ENCODE measurements at places on chromosomes 3 and 15.

- DNase-seq = peak; percentile 83
Measured at GRCh38 chr15:52139599-52140462, 27.3 kb upstream of the BCL2L10 start.

DNA sequence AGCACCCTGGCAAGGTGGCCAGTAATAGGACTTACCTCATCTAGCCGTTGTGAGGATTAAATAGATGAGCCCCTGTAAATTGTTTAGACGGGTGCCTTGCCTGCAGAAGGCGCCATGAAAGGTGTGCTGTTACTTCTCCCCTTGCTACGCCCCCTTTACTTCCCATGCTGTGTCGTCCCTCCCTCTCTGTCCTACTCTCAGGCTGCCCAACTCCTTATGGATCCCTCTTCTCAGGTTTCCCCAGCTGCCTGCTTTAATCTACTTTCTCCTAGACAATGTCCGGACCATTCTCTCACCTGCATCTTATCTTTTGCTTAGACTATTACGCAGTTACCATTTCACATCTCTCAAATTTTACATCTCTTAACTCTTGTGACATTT, 1.7 kb upstream of the FBXW12 start:
- DNase-seq = no peak

DNA sequence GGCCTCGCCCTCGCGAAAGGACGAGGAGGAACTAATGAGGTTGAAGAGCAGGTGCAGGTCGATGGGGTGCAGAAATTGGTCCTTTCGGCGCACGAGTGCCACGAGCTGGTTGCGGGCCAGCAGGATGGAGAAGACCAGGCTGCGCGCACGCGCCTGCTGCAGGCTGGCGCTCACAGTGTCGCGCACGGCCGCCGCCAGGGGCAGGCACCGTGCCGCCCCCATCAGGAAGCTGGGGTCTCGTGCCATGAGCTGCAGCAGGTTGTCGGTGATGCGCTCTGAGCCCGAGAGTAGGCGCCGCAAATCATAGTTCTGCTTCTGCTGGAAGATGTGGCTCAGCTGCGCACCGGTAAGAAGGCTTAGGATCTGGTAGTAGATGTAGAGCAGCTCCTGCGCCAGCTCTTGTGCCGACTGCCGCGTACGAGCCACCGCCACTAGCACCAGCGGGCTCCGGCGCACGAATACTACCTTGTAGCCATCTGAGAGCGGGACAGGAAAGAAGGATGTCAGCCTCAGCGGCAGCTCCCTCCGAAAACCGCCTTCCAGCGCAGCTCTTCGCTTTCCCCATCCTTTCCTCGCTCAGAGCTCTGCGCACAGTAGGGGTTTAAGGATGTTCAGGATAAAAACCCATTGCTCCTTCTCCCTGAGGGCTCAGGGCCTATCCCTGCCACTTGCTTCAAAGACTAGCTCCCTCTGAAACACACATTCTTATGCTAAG, 6.9 kb upstream of the MST1R start:
- no peak for DNase-seq

DNA sequence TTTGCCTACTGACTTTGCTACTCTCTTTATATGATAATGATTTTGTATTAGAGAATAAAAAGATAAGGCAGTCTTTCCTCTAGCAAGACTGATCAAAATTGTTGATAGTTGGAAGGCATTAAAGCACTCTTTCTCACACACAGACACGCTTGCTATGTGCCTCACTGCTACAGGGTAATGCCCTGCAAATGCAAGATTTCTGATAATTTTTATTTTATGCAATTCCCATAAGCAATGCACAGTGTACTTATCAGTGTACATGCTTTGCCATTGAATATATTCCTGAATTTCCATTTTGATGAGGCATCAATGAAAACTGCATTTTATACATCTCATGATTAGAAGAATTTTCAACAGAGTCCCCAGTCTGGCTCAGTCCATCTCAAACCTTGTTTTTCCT, 263.2 kb downstream of the CHST2 start:
- no peak for DNase-seq

DNA sequence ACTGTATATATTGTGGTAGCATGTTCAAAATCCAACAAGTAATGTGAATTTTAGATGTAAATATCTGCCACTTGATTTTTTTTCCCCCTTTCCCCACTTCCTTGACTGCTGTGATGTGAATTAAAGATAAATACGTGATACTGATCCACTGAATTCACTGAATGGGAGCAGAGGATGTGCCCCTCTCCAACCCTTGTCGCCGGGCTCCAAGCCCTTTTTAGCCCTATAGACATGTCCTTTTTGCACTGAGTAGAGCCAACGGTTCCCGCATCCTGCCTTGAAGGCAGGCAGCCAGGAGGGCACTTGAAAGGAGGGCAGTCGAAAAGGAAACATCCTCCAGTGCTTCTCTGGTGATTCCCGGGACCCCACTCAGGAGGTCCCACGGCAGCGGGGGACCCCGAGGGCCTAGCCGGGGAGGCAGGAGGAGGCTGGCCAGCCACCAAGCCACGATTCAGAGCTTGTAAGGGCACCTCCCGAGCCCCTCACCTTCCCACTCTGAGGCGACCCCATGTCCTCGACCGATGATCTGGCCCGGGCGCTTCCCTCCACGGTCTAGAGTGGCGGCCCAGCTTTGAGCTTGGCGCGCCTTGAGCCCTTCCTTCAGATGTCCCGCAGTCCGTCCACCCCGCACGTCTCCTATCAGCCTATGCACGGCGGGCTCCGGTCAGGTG, 901 bp upstream of the MANF start:
- DNase-seq = peak; percentile 41

- DNase-seq = no peak
Measured at GRCh38 chr3:14923476-14923875, 23.9 kb upstream of the NR2C2 start.

DNA sequence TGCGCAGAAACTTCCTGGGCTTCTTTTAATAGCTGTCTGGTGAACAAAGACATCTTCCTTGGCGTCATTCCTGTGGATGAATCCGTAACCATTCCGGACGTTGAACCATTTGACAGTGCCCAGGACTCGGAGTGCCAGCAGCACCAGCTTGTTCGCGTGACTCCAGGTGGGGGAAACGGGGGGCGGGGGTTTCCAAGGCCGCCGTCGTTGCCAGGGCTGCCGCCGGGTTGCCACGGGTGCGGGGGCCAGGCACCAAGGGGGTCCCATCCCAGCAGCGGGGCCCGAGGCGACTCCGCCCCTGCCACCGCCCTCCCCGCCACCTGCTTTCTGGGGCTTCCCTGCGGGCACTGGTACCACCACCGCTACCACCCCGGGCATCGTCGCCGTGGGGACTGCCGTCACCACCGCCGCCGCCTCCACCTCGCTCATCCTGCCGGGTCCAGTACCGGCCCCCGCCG, 22.8 kb downstream of the RGMA start:
- DNase-seq = no peak

- DNase-seq = no peak
Measured at GRCh38 chr3:97089621-97090020, 275.2 kb downstream of the EPHA6 start.

DNA sequence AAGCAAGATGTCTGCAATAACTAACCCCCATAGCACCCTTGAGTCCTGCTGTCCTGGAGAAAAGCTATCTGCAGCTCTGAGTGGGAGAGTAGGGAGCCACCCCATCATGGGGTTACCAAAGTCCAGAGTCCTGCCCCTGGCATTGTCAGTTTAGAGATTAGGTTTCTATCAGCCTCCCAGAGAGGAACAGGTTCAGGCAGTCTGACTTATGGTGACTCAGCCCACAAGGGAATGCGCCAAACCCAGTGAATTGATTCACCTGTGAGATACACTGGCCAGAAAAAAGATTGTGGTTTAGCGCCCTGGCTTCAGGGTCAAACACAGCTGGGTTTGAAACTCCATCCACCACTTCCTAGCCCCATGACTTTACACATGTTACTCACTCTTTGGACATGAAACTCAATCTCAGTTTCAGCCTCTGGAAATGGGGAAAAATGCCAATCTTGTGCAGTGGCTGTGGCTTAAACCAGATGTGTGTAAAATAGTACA, 263.6 kb upstream of the HES1 start:
- peak; percentile 60 for DNase-seq

DNA sequence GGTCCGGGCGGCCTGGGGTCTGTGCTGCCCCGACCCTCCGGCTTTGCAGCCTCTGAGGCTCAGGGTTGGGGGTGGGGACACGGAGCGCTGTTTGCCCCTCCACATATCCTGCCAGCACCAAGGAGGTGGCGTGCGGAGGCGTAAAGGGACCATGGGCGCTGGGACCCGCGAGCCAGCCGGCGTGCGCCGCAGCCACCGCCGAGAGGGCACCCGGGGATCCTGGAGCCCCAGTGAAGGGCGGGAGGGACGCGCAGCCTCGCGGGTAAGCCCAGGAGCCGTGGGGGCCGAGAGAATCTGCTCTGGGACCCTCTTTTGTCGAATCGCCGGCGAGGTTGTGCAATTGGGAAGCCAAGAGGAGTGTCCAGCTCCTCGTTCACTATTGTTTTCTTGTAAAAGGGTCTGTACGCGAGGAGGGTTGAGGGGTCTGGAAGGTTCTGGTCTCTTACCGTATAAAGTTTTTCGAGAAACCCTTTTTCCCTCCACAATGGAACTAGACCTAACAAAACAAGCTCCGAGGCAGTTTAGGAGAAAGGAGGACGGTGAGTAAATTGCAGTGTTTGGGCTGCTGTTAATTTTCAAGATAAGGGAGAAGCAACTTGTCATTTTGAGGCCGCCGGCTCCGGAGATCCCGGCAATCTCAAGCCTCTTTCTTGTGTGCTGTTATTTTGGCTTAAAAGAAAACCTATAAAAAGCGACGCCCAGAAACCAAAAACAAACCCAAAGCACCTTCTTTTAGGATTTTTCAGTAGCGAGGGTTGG, 29.9 kb upstream of the ST3GAL6 start:
- DNase-seq = peak; percentile 11

DNA sequence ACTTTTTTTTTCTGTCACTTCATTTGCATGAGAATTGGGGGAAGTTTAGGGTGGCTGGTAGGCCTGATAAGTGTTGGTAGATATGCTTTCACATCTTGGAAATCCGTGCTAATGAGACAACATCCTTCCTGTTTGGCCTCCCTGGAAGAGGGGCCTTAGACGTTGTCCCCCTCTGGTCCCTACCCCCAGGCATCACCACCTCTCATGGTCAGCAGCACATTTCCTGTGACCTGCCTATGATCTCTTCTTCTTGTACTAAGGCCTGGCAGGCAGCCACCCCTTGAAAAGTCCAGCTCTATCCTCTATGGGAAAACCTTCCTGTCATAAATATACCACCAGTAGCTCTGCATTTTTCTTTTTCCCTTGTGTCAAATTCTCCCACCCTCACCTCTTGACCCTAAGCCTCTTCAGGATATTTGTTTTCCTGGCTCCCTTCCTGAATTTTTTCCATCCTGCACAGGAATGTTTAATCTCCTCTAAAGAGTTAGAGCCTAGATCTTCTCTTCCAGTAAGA, 107.8 kb downstream of the SNRK start:
- DNase-seq = no peak

DNA sequence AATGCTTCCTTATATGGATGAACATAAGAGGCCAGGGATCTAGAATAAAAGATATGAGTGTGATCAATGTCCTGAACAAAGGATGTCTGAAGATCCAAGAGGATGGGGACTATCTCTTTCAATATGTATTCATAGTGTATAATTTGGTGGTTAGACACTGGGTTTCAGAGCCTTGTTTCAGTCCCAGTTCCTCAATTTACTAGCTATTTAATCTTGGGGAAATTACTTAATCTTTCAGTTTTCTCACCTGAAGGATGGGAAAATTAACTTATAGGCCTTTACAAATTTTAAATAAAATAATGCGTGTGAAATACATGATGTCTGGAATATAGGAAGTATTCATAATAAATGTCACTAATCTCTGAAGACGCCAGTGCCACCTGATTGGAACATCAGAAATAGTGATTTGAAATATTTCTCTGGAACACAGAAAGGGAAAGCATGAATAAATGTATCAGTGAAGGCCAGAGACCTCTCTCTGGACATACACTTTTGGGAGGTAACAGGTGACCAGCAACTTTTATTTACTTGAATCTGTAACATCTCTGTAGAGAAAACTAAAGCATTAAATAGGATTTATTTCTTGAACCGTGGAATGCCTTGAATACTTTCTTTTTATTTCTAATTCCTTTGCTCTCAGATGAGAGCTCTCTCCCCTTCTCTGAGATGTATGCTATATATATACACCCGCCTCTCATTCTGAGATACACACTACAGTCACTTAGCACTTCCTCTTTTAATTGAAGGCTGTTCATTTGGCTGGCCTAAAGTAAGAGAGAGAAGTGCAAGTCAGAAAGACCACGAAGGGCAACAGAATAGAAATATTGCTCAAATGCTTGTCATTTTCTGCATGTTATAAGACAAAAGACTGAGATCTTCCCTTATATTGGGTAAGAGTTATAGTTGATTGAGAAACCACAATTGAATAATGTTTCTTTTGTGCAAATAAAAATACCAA, 407.1 kb downstream of the LSAMP start:
- DNase-seq = no peak

DNA sequence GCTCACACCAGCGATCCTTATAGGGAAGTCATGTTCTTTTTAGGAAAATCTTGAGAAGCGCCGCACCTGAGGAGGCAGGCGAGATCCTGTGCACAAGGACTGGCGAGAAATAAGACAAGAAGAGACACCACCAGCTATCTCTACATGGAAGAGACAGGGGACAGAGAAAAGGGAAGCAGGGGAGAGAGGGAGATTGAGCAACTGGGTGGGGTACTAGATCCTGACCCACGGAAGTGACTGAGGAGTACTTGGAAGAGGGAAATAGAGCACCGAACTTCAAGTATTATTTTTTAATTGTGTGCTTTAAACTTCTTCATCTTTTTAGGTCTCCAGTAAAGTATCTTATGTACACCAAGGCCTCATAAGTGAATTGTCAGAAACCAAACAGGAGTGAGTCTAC, 742.0 kb upstream of the LMCD1 start:
- no peak for DNase-seq

DNA sequence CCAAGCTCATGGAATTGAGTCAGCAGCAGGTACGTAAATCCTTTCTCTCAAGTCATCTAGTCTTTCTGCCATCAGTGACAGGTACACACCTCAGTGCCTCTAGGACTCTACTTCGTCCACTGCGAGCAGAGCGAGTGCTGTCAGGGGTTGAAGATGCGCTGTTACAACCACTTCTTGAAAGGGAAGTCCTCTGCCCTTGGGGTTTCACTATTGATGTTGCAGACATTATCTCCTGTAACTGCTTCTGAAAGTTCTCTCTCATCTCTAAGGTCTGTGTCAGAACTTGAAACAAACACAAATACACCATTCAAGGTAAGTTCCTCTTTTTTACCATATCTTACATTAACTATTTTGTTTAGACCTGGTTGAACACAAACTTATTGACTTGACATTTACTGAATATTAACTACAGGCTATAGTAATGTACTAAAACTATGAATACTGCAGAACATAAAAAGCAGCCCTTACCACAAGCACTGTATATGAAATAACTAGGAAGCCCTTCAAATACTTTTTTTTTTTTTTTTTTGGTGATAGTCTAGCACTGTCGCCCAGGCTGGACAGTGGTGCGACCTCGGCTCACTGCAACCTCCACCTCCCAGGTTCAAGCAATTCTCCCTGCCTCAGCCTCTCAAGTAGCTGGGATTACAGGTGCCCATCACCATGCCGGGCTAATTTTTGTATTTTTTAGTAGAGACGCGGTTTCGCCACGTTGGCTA, 41.5 kb downstream of the TOPBP1 start:
- DNase-seq = peak; percentile 29

- DNase-seq = no peak
Measured at GRCh38 chr3:179081885-179082284, 10.3 kb upstream of the ZMAT3 start.
